ENCODE measurements at places on chromosomes 1 and 21.

- DNase-seq: no peak
Observed at GRCh38 chr1:155125511-155125945, 2.1 kb upstream of the EFNA1 start.

- no peak for DNase-seq
Observed at GRCh38 chr1:17375651-17376050, 3.7 kb downstream of the PADI6 start.

GRCh38 chr21:45550522-45551210 is 8.4 kb upstream of the SLC19A1 start:
- DNase-seq: no peak

DNA sequence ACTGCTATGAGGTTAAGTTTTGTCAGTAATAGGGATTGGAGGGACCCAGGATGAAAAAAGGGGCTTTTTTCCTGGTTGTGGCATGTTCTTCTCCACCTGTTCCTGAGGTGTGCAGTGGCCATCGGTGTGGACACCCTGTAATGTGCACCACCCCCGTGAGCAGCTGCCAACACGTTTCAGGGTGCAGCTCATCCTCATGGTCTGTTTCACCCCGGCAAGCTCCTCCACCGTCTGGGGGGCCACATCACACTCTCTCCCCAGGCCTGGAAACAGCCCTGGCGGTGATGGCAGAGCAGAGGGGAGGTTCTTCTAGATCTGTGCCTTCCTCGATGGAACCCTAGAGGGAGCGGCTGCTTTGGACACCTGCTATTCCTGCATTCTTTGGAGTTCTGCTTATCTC is 435.4 kb downstream of the MATN1 start:
- no peak for DNase-seq

DNA sequence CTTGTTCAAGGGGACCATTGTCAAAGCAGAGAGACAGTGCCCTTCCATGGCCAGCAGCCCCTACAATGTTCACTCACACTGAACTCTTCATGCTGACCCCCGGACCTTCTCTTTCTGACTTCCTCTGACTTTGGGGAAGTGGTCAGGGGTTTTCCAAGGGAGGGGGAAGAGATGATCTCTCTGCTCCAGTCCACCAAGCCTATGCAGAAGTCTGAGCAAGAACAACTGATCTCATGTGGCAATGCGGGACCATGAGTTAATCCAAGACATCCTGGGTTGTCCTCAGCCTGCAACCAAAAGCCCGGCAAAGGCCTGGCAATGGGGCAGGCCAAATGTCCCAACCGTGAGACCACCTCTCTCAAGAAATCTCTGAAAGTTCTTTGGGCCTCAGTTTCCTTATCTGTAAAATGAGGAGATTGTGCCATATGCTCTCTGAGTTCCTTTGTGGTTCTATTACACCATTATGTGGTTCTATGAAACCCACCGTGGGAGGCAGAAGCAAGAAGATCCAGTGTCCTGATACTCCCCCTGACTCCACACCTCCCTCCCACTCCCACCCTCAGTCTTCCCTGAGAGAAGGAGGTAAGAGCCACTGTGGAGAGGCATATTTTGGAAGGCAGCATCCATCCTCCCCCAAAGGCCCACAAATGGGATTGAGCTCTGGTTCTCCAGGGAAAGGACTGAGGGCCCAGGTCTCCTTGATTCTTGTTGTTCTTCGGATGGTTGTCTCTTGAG is 11.8 kb upstream of the ARHGEF2 start:
- DNase-seq: no peak

GRCh38 chr1:181482001-181482430 is 1.3 kb upstream of the CACNA1E start:
- DNase-seq: no peak

DNA sequence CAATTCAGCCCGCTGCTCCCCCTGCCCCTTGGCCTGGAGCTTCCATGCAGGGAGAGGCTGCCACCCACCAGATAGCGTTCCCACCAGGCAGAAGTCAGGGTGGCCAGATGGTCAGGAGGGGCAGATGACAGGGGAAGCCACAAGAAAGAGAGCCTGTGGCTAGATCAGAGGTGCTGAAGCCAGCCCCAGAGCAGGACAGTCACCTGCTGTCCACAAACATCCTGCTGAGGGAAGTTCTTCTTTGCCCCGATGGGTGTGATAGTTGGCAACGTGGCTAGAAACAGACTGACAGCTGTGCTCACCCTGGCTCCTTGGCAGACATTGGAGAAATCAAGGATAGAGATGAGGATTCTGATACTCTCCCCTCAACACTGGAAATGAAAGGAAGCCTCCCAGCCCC is 27.2 kb upstream of the SRP9 start:
- no peak for DNase-seq

GRCh38 chr1:174923820-174924219 is 75.9 kb upstream of the CACYBP start:
- DNase-seq: no peak

DNA sequence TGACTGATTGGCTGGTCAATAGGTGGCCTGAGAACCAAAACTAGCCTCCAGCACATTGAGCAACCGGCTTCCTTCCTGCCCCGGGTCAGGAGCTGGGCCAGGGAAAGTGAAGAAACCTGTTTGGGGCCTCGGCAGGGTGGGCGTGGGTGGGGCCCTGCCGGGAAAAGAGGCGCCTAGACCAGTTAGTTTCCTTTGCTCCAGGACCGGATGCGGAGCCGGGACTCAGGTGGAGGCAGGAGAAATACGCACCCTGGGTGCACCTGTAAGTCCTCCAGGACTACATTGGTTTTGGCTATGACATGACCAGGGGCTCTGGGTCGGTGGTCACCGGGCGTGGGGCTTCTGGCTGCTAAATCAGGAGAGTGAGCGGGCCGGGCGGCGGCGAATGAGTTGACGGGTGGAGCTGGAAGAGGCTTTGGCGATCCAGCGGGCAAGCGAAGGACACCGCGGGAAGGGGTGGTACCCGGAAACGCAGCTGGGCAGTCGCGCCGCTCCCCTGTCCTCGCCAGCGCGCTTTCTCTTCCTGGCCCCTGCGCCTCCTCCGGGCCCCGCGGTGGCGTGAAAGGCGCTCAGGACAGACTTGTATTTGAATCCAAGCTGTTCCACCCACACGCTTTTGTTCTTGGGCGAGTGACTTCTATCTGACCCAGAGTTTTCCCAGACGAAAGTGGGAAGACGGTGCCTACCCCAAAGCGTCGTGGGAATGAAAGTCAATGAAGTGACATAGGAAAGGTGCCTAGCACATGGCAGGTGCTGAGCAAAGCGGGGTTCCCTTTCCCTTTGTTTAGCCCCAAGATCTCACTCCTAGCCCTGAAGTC is 30.6 kb upstream of the JUN start:
- no peak for DNase-seq

DNA sequence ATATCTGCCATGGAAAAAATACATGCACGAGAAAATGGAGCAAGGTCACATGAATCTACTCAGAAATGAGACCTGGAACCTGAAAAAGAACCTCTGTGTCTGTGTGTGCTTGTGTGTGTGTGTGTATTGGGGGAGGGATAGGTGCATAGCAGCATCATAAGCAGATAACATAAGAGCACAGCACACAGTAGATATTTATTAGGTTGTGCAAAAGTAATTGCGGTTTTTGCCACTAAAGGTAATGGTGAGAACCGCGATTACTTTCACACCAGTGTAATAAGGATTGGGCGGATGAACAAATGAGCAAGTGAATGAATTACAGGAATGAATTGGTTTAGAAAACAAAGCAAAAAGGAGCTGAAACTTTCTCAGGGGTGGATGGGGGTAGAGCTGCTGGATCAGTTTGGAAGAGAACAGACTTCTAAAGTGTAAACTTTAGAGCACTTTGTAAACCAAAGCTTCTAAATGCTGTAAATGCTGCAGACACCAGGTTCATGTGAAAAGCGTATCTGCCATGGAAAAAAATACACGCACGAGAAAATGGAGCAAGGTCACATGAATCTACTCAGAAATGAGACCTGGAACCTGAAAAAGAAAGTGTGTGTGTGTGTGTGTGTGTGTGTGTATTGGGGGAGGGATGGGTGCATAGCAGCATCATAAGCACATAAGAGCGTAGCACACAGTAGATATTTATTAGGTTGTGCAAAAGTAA is 156.9 kb downstream of the TOMM20 start:
- no peak for DNase-seq
